ENCODE measurements at places on chromosomes 3 and 15.

- no peak for DNase-seq
These were observed 63.9 kb downstream of the FBLN2 start for GRCh38 chr3:13612829-13613228.

DNA sequence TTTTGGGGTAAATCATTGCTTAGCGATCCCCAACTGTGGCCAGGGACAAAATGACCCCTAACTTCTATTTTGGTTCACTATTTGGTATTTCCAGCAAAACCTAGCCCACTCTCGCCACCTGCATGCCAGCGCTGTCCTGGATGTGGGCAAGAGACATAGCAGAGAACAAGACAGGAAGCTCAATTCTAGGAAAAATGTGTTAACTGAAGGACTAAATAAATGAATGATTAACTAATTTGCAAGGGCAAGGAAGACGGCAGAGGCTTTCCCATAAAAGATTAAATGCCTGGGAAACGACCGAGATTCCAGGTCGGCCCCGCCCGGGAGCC, 408 bp downstream of the NICN1 start:
- DNase-seq: no peak

GRCh38 chr15:95464509-95464908, 866.0 kb upstream of the NR2F2 start:
- no peak for DNase-seq

DNA sequence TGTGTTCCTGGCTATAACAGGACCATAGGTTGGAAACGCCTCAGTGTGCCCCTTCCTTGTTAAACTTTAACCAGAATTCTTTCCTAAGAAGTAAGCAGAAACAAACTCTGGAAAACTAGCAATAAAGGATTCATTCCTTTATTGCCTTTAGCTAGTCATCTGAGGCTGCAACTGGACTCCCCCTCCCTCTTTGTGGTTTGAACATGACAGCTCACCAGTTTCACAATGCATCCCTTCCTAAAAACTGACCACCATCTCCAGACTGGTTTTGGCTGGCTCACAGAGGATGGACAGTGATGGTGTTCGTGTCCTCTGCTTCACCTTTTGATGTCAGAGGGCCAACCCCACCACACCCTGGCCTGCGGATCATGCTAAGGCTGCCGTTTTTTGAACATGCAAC, 27.9 kb upstream of the TGFBR2 start:
- DNase-seq: no peak

DNA sequence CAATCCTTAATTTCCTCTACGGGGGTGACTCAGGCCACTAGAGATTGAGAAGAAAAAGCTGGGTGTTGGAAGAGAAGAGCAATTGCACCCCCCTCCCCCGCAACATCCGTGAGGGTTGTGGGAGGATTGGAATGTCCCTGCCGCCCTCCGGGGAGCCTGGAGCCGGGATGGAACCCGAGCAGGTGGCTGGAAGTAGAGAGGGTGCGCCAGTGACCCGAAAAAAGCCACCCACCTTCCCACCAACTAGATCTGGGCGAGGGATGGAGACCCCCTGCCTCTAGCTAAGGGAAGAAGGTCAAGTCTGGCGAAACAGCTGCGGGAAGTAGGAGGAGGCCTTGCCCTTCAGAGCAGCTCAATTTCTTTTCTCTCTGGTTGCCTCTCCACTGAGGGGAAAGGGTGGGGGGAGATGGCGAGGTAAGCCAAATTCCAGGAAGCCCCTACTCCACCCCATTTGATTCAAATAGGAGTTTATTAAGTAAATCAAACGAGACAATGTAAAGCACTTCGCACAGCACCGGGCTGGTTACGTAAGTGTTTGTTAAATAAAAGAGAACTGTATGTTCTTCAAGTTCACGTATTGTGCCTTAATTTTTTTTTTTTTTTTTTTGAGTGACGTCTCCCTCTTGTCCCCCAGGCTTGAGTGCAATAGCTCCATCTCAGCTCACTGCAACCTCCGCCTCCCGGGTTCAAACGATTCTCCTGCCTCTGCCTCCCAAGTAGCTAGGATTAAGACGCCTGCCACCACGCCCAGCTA, 1.1 kb upstream of the WWTR1 start:
- DNase-seq: peak; percentile 30

GRCh38 chr15:68421115-68421551, 10.8 kb downstream of the ITGA11 start:
- no peak for DNase-seq

- no peak for DNase-seq
These were observed 19.3 kb upstream of the GPX1 start for GRCh38 chr3:49377483-49377882.

GRCh38 chr3:29513236-29513635, 232.4 kb downstream of the RBMS3 start:
- DNase-seq: no peak

- DNase-seq: no peak
These were observed 15.4 kb upstream of the RFC4 start for GRCh38 chr3:186821429-186822387.

GRCh38 chr3:177307391-177307790, 110.1 kb upstream of the TBL1XR1 start:
- DNase-seq: no peak

DNA sequence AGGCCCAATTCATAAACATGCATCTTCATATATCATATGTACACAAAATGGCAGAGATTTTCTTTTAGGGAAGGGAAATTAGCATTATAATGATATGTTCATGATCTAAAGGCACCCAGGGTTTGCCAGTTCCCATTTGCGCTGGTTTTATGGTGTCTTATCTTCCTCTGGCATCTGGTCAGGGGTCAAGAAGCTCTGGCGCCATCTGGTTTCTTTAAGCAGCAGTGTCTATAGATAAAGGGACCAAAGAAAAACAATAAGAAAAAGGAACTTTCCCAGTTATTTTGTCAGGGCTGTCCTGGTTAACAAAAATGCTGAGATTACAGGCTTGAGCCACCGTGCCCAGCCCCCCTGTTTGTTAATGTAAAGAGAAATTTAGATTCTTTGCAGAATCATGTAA, 3.3 kb upstream of the DCP1A start:
- DNase-seq: no peak

DNA sequence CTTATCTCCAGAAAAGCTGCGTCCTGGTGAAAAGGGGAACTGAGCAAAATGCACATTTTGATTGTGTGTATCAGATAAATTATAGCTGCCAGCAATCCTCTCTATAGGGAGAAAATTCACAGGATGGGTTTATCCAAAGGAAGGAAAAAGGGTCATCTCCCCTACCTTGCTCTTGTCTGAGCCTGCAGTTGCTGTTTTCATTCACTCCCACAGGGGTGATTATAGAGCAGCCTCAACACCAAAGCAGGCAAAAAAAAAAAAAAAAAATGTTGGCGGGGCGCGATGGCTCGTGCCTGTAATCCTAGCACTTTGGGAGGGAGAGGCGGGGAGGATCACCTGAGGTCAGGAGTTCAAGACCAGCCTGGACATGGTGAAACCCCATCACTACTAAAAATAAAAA, 333.7 kb downstream of the ROBO2 start:
- no peak for DNase-seq

- no peak for DNase-seq
These were observed 315.0 kb upstream of the STAC start for GRCh38 chr3:36065321-36065720.

DNA sequence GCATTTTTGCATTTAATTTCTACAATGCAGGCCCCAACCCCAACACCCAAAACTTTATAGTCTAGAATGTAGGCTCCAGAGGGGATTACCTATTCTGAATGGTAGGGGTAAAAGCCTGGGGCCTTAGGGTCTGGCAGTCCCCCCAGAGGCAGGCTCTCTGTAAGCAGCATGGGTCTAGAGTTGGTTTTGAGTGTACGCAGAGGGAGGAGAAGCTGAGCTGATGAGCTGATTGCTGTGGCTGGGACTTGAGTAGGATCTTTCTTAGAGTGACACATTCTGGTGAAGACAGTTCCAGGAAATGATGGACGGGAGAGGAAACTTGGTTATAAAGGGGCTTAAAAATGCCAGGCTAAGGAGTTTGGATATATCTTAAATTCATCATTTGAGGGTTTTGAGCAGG, 2.1 kb downstream of the LPP start:
- DNase-seq: no peak

DNA sequence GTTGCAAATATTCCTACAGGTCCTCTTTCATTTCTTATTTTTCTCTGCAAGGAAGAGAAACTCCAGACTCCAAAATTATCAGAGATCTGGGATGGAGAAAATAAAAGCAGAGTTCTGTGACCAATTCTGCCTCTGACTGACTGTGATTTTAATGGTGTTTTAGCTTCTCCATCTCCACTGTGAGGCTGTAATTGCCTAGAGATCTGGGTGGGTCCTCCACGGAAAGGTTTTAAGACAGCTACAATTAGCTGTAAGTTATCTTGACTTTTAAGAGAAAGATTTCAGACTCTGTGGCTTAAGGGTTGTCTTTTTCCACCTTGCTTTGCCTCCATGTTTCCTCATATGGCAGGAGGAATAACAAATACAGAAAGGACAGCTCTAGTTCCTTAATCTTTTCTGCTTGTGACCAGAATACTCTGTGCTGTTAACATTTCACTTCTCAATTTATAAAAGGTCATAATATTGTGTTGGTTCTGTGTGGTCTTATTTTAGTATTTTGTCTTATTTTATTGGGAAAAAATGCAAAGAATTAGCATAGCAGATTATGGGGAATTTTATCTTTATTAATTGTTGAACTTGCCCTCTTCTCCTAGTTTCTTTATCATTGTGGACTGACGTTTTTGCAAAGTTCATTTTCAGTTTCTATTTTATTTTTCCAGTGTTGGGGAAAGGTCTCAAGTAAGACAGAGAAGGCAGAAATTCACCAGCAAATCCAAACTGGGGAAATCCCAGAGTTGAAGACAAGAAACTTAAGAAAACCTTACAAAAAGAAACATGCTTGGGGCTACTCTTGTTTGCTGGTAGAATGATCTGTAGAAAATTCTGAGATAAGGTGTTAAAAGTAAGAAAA, 157.9 kb downstream of the RAP2B start:
- no peak for DNase-seq

GRCh38 chr15:66254089-66254950, 770 bp upstream of the MEGF11 start:
- DNase-seq: no peak

DNA sequence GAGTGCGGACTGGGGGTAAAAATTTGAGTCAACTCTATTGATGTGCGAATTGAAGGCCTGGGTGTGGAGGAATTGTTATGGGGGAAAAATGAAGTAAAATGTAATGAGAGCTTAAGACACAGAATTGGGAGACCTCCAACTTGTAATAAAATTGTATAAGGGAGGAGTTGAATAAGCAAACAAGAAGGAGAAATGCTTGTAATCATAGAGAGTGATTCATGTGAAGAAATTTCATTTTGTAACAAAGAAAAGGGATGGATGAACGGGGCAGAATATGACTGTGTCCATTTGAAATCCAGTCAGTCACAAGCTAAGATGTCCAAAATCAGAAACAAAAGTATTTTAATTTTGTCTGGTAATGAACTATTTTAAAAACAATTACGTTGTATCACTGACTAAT, 552.3 kb downstream of the NAALADL2 start:
- DNase-seq: no peak

DNA sequence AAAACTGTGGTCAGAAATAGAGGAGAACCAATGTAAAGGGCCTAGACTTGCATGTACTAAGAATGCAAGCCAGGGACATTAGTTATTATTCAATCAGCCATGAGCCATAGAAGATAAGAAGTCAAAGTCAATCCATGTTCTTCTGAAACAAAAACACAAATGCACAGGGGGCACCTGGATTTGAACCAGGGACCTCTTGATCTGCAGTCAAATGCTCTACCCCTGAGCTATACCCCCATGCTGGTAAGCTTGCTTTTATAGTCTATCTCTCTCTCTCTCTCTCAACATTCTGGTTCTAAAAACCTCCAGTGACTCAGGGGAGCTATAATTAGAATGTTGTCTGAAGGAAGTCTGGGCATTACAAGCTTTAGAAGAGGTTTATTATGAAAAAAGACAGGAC, 85.6 kb upstream of the ACP3 start:
- DNase-seq: no peak

DNA sequence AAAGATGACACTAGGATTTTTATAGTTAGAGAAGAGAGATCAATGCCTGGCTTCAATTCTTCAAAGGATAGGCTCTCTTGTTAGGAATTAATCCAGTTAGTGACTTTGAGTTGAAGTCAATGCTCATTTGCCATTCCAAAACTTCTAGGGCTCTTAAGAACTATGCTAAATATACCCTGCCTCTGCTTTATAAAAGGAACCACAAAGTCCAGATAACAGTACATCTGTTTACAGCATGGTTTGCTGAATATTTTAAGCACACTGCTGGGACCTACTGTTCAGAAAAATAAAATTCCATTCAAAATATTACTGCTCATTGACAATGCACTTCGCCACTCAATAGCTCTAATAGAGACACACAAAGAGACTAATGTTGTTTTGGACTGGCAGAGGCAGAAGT, 786.6 kb upstream of the DPPA4 start:
- DNase-seq: no peak

DNA sequence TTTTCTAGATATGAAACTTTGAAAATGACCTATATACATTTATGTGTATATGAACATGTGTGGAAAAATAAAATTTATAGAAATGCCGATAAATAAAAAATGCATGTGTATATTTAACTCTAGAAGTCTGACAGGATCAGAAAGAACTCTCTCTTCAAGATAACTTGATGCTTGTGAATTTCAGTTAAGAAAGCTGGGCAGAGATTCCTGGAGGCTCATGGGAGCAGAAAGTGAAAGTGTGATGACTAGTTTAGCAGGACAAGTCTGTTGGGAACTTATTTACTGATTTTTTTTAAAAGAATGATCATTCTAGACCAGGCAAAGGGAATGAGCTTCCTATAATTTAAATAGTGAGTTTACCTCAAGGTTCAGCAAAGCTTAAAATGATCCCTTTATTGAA, 81.5 kb upstream of the KCNAB1 start:
- DNase-seq: no peak

DNA sequence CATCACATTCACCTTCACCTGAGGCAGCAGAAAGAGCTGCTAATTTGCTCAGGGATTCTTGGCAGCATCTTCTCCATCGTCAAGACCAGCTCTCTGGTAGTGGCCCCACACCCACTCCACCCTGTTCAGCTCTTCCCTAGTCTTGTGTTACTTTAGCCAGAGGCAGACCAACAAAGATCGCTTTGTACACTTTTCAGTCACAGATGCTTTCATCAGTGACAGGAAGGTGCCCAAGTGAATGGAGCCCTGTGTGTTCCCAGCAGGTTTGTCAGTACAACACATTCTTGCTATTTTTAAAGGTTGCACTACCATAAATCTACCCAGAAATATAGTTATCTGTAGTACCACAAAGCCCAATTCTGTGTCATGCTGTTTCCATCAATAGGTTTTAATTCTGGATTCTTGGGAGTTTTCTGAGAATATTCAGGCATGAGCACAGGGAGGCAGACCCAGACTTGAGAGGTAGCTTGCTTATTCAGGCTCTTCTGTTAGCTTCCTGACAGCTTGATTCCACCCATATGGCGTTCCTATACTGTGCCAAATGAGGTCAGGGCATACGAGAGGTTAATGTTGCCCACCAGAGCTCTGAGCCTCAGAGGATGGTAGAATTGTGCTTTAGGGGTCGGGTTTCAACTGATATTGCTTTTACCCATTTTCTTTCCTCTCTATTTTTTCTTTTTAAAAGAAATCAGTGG, 109.8 kb upstream of the MANF start:
- no peak for DNase-seq

DNA sequence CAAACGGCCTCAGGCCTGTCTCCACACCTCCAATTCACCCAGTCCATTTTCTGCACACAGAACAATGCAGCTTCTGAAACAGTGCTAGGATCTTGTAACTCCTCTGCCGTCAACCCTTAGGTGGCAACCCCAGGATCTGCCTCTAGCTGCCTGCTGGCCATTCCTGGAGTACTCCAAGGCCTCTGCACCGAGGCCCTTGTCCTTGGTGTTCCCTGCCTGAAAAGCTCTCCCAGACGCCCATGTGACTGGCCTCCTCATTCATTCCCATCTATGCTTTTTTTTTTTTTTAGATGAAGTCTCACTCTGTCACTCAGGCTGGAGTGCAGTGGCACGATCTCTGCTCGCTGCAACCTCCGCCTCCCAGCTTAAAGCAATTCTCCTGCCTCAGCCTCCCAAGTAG, 18.3 kb downstream of the RAB43 start:
- no peak for DNase-seq

Measured in NCI-H510A (cell line).